ENCODE measurements at places on chromosomes 3 and 15. TPM values are rescaled to one million over a fixed set of nuclear protein-coding genes. Genes with fewer than 3 reads are reported as not detected.

DNA sequence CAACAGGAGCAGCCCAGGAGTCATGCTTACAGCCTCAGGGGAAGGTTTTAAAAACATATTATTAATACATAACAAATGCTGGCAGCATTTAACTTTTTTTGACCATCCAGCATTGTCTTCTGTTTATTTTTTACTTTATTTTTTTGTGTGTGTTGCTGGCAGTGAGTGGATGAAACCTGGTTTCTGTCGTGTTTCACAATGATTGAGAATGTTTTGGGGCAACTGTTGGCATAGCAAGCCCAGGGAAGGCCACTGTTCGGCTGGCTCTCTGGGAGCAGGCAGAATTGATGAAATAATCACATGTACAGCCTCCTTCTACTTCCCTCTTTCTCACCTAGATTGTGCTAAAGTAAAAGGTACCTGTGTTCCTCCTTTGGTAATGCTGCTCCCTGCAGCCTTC is 190.2 kb downstream of the NR1D2 start:
- H3K4me1 ChIP-seq: peaks cover 8% of the 10 kb centered on the region
- H3K27ac ChIP-seq: no peak overlapping the region
- no peak overlapping the region for H3K4me3 ChIP-seq
- DNase-seq: no peak

Gene EEF1AKMT4
- total RNA-seq: 2.8 TPM

- H3K4me3 ChIP-seq: no peak overlapping the region
- no peak for DNase-seq
- no peaks in the 10 kb centered on the region for H3K4me1 ChIP-seq
- no peaks in the 10 kb centered on the region for H3K36me3 ChIP-seq
Observed at GRCh38 chr3:98259707-98260106, 4.3 kb upstream of the OR5H6 start.

Gene VIPR1
- total RNA-seq: 4.9 TPM

DNA sequence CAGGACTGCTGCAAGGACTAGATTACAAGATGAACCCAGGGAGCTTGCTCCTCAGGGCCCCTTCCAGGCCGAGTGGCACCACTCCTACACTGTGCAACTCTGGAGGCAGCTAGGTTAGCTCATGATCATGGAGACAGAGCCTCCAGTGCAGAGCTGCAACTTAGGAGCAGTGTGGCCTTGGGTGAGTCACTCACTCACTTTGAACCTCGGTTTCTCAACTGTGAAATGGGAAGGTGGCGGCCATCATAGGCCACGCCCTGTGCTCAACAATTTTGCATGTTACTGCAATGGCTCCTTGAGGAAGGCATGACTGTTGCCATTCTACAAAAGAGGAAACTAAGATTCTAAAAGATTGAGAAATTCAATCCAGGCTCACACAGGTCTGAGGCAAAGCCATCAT is 11.2 kb upstream of the CXCR6 start:
- DNase-seq: no peak
- H3K27me3 ChIP-seq: no peaks in the 10 kb centered on the region
- peaks cover 39% of the 10 kb centered on the region for H3K36me3 ChIP-seq
- no peak overlapping the region for H3K4me3 ChIP-seq
- H3K4me1 ChIP-seq: no peaks in the 10 kb centered on the region

DNA sequence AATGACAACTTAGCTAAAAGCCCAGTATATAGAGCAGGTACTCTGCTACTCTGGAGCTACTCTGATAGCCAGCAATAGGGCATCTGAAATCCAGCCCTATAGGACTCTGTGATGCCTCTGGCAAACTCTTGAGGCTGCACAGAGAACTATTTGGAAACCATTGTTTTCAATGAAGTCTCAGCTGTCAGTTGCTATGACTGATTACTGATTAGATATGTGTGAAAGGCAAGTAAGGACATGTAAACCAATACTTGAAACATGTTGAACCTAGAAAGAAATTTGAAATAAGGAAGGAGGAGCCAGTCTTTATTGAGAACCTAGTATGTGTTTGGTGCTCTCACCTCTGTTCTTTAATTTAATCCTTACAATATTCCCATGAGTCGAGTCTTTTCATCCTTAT is 40.2 kb upstream of the CRTC3 start:
- H3K36me3 ChIP-seq: peaks cover 66% of the 10 kb centered on the region
- no peaks in the 10 kb centered on the region for H3K27me3 ChIP-seq
- no peaks in the 10 kb centered on the region for H3K4me1 ChIP-seq
- H3K27ac ChIP-seq: no peak overlapping the region
- H3K4me3 ChIP-seq: no peak overlapping the region

GRCh38 chr15:48636511-48636910 is 9.0 kb downstream of the FBN1 start:
- no peak overlapping the region for H3K27ac ChIP-seq
- H3K4me3 ChIP-seq: no peak overlapping the region
- H3K27me3 ChIP-seq: no peaks in the 10 kb centered on the region
- H3K4me1 ChIP-seq: no peaks in the 10 kb centered on the region

DNA sequence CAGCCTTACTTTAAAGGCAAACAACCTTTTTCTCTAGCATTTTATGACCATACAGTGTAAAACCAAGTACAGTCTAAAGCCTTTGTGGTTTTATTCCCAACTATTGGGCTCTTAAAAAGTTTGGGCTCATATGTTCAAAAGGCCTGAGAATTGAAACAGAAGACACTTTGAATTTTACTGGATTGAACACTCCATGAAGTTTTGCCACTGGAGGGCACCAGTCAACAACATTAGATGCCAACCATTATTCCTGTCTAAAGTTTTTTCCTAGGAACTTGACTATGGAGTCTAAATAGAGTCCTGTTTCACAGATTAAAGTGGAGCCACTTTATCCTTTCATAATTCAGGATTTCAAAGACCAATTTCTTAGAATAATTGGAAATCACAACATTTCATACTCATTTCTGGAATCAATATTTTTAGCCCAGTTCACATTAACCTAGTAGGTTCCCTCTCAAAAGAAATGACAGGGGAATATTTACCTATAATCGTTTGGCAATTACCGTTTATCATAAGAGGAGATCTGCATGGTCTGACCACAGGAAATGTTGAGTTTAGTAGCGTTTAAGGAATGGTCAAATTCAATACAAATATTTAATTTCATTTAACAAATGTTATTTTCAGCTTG is 244.1 kb upstream of the PDZRN3 start:
- no peak overlapping the region for H3K27ac ChIP-seq
- DNase-seq: no peak
- H3K4me1 ChIP-seq: no peaks in the 10 kb centered on the region
- no peaks in the 10 kb centered on the region for H3K27me3 ChIP-seq
- H3K36me3 ChIP-seq: no peaks in the 10 kb centered on the region

GRCh38 chr3:16510620-16511319 is 2.7 kb downstream of the RFTN1 start:
- no peaks in the 10 kb centered on the region for H3K4me1 ChIP-seq
- no peak for DNase-seq
- no peaks in the 10 kb centered on the region for H3K36me3 ChIP-seq

GRCh38 chr3:63952248-63952594 is 40.0 kb upstream of the SCAANT1 start:
- peaks cover 22% of the 10 kb centered on the region for H3K4me1 ChIP-seq
- no peak overlapping the region for H3K4me3 ChIP-seq
- no peak overlapping the region for H3K27ac ChIP-seq

Gene GOLGA6A
- 0.06 TPM for total RNA-seq

DNA sequence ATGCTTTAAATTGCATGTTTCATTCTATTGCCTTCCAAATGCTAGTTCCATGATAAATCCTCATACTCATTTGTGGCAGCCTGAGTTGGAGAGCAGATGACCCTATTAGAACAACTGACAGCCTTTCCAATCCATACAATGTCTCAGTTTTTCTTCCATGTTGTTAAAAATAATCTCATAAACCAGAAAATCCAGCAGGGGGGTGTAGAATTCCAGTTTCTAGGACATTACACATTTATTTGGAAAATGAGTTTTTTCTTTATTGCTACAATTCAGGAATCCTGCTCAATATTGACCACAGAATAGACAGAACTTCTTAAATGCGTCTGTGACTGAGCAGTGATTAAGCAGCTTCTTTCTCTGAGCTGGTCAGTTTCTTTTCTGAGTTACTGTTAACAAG is 174.2 kb upstream of the ATP10A start:
- no peak for DNase-seq
- H3K27me3 ChIP-seq: no peaks in the 10 kb centered on the region
- H3K36me3 ChIP-seq: no peaks in the 10 kb centered on the region
- no peak overlapping the region for H3K4me3 ChIP-seq

DNA sequence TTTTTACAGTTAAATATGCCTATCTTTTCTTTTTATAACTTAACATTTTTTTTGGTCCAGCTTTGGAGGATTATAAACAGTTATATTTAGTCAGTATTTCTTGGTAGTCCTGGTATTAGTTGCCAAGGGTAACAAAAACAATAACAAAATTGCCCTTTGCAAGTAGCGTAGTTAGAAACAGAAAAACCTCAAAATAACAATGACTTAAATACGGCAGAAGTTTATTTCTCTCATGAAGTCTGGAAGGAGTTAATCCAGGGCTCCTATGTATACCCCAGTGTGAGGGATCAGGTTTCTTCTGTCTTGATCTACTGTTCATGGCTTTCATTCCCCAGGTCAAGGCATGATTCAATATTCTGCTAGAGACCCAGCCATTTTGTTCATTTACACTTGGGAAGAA is 14.1 kb upstream of the MYH15 start:
- no peaks in the 10 kb centered on the region for H3K27me3 ChIP-seq
- H3K4me3 ChIP-seq: no peak overlapping the region
- no peaks in the 10 kb centered on the region for H3K4me1 ChIP-seq
- no peak overlapping the region for H3K27ac ChIP-seq

- H3K27ac ChIP-seq: no peak overlapping the region
- H3K27me3 ChIP-seq: no peaks in the 10 kb centered on the region
- no peak overlapping the region for H3K4me3 ChIP-seq
- H3K36me3 ChIP-seq: no peaks in the 10 kb centered on the region
Observed at GRCh38 chr15:54576298-54576935, 598.2 kb downstream of the UNC13C start.

- no peak for DNase-seq
- H3K4me3 ChIP-seq: peak overlapping the region; percentile 97
- no peaks in the 10 kb centered on the region for H3K27me3 ChIP-seq
- H3K4me1 ChIP-seq: peaks cover 2% of the 10 kb centered on the region
- peak overlapping the region; percentile 98 for H3K27ac ChIP-seq
- no peaks in the 10 kb centered on the region for H3K36me3 ChIP-seq
Observed at GRCh38 chr15:77421370-77421700, 647 bp downstream of the HMG20A start.

DNA sequence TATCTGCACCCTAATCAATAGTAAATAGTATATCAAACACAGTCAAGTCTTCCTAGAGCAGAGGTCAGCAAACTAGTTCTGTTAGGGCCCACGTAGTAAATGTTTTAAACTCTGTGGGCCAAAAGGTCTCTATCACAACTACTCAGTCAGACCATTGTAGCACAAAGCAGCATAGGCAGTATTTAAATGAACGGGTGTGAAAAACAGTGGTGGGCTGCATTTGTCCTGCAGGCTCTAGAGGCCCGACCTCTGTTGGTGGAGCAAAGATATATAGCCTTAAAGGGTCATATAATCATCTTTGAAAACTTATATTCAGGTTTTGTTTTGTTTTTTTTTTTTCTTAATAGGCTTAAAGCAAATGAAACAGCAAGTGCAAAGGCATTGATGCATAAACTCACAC is 326.4 kb upstream of the TRIM42 start:
- no peak overlapping the region for H3K27ac ChIP-seq
- H3K36me3 ChIP-seq: no peaks in the 10 kb centered on the region
- no peaks in the 10 kb centered on the region for H3K27me3 ChIP-seq
- no peak for DNase-seq
- no peaks in the 10 kb centered on the region for H3K4me1 ChIP-seq

- H3K27ac ChIP-seq: no peak overlapping the region
- H3K27me3 ChIP-seq: no peaks in the 10 kb centered on the region
- no peaks in the 10 kb centered on the region for H3K4me1 ChIP-seq
- DNase-seq: peak; percentile 8
Observed at GRCh38 chr3:49158792-49159191, 7.3 kb downstream of the CCDC71 start.

- no peaks in the 10 kb centered on the region for H3K36me3 ChIP-seq
- H3K27me3 ChIP-seq: no peaks in the 10 kb centered on the region
- H3K27ac ChIP-seq: no peak overlapping the region
- H3K4me3 ChIP-seq: no peak overlapping the region
- DNase-seq: no peak
- no peaks in the 10 kb centered on the region for H3K4me1 ChIP-seq
Observed at GRCh38 chr3:183518491-183519251, 36.8 kb downstream of the KLHL6 start.

DNA sequence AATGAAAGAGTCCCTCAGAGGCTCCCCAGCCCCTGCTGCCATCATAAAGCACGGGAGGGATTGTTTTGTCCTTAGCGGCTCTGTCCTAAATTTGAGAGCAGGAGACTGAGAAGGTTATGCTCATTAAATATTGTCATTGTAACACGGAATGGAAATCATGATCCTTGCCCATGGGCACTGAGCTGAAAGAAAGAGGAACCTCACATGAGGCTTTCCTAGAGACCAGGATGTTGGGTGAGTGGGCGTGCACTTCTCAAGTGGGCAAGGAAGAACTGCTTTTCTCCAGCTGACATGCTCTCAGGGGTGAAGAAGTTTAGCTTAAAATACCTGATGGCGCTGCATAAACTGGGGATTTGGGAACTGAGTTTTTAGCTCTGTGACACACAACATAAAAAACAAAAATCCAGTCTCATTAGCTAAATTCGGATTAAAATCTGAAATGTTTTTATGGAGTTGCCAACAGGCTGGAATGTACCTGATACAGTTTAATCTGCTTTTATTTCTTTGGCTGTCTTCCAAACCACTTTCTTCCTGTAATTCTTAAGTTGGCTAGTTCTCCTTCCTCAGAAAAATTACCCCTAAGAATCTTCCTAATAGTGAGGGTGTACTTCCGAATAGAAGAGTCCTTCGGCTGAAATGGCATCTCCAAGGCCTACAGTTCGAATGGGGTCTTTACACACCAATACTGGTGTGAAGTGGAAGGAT is 31.7 kb downstream of the ADPGK start:
- peaks cover 34% of the 10 kb centered on the region for H3K36me3 ChIP-seq
- H3K4me3 ChIP-seq: no peak overlapping the region
- H3K4me1 ChIP-seq: no peaks in the 10 kb centered on the region
- H3K27me3 ChIP-seq: no peaks in the 10 kb centered on the region

DNA sequence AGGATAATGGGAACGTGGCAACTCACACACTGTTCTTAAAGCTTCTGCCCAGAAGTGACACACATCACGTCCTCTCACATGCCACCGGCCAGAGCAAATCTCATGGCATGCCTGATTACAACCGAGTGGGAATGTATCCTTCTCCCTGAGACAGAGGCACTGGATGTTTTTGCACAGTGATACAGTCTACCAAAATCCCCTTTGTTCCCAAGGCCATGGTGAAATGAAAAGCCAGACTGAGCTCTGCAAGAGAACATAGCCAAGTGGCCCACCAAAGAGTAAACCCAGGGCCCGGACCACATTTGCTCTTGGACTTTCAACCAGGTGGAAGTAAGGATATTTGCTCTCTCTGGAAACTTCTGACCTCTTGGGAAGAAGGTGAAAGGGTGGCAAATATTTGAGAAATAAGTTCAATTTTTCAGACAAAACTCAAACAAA is 186.2 kb upstream of the STT3B start:
- H3K27me3 ChIP-seq: no peaks in the 10 kb centered on the region
- H3K36me3 ChIP-seq: no peaks in the 10 kb centered on the region
- H3K4me1 ChIP-seq: no peaks in the 10 kb centered on the region

- H3K4me1 ChIP-seq: no peaks in the 10 kb centered on the region
- H3K36me3 ChIP-seq: no peaks in the 10 kb centered on the region
- no peak overlapping the region for H3K27ac ChIP-seq
- peak; percentile 26 for DNase-seq
- H3K27me3 ChIP-seq: no peaks in the 10 kb centered on the region
Observed at GRCh38 chr3:126317029-126317996, 39.9 kb downstream of the KLF15 start.
